ENCODE measurements at places on chromosomes 12 and 14.

- no peak for DNase-seq
Measured at GRCh38 chr12:13093191-13093847, 10.1 kb downstream of the GSG1 start.

DNA sequence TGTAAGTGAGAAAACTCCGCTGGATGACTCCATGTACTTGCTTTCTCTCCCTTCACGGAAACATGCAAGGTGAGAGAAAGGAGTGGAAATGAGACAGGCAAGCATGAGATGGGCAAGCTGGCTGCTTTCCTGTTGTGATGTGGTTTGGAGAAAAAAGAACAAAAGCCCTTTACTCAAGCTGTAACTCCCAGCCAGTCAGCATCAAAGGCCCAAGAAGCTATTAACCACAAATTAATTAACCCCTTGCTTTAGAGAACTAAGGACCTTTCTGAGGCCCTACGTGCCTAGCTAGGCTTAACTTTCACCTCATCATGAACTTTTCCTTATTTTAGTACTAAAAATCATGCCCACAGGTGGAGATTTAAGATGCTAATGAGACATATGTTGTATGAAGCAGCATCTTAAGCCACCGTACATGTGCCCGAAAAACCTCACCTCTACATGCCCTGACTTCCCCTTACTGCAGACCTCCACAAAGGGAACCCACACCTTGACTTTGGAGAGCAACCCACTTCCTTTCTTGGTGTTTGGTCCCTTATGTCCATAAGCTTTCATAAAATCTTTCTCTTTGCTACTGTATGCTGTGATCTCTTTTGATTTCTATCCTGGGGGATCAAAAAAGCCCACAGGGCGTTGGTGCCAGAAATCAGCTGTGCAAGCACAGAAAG is 87.0 kb downstream of the GALNT8 start:
- DNase-seq: no peak

GRCh38 chr14:51674294-51675002 is 22.7 kb downstream of the FRMD6 start:
- DNase-seq: no peak

DNA sequence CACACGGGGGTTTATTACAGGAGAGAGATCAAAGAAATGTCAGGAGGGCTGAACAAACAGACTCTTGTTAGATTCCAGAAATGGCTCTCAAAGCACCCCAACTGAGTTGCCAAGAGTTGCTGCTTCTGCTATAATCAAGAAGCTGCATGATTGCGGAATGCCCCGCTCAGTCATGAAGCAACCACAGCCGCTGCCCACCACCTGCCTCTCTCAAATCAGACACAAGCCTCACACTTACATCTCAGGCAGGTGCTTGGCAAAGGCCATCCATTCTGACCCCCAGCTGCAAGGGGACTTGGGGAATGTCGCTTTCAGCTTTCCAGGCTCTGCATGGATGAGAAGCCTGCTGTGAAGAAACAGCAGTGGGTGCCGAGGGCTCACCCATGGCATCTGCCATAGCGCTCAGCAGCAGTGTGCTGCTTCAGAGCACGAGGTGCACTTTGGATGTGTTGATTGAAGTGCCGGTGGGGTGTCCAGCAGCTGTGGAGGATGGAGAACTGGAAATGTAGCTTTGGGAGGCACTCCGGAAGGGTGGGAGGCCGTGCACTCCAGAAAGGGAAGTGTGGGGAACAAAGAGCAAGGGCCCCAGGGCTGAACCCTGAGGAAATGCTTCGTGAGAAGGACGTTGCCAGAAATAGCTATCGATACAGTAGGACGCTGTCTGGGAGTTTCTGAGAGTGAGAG is 37.7 kb downstream of the LRRC74A start:
- DNase-seq: no peak

DNA sequence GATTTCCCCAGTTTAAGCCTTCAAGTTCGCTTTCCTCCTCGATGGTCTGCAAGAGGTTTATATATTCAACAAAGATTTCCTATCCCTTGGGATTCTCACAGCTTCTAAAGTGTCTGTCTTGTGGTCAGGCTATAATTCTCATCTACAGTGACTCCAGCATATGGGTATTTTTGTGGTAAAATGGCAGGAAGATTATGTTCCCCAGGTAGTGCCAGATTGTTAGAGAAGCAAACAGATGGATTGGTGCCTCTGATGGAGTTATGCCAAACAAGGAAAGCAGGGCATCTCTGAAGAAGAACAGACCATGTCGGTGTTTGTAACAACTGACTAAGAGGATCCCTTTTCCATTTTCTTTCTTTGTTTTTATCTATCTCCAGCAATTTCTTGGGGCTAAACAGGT is 5.5 kb upstream of the CCDC175 start:
- no peak for DNase-seq
